ENCODE measurements at places on chromosomes 6 and 20. TPM values are rescaled to one million over a fixed set of nuclear protein-coding genes. Genes with fewer than 3 reads are reported as not detected.

DNA sequence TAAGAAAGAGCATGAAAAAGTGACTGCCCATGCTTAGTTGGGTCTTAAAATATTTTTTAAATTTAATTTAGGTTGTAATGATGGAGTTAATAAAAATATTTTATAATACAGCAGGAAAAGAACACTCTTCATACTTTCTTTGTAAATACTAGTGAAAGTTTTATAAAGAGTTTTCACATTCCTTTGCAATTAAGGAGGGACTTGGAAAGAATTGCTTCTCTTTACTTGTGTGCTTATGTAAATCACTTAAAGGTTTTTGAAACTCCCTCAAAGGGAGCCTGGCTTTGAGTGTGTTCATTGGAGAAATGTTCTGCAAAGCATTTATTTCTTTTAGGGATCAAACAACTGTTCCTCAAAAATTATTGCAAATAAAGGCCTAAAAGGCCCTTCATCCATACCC lies 11.6 kb upstream of the TFAP2B start:
- no peak overlapping the region for H3K4me3 ChIP-seq
- H3K27me3 ChIP-seq, result no peaks in the 10 kb centered on the region
- H3K4me1 ChIP-seq, result no peaks in the 10 kb centered on the region
- no peak overlapping the region for H3K27ac ChIP-seq
- no peaks in the 10 kb centered on the region for H3K36me3 ChIP-seq
- DNase-seq, result no peak

Gene DSN1
- 59.2 TPM for total RNA-seq

- H3K27ac ChIP-seq, result no peak overlapping the region
- no peak overlapping the region for H3K4me3 ChIP-seq
- H3K36me3 ChIP-seq, result peaks cover 4% of the 10 kb centered on the region
- peaks cover 36% of the 10 kb centered on the region for H3K4me1 ChIP-seq
- H3K27me3 ChIP-seq, result no peaks in the 10 kb centered on the region
Measured at GRCh38 chr20:58431134-58431533, 42.1 kb downstream of the VAPB start.

Gene RBBP8NL
- 39.2 TPM for total RNA-seq

Gene BPIFA1
- not detected for total RNA-seq

- H3K27ac ChIP-seq, result no peak overlapping the region
- no peaks in the 10 kb centered on the region for H3K36me3 ChIP-seq
- no peaks in the 10 kb centered on the region for H3K27me3 ChIP-seq
Measured at GRCh38 chr6:100186552-100186951, 192.5 kb upstream of the MCHR2 start.

DNA sequence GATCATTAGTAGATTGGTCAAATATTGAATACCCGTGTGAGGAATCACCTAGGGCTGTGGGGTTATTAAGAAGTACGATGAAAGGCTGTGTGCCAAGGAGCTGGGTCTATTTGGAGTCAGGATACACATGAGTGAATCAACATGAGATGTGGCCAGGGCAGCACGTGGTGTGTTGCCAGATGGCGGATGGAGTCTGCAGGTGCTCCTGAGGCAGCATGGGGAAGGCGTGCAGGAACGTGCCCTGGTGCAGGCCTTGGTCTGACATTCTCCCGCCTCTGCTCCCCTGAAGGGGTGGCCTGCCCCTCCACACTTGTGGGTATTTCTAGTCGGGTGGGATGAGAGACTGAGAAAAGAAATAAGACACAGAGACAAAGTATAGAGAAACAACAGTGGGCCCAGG lies 39.0 kb upstream of the SLC22A1 start:
- no peaks in the 10 kb centered on the region for H3K27me3 ChIP-seq
- no peaks in the 10 kb centered on the region for H3K4me1 ChIP-seq
- H3K4me3 ChIP-seq, result no peak overlapping the region
- no peak for DNase-seq
- no peak overlapping the region for H3K27ac ChIP-seq
- peaks cover 11% of the 10 kb centered on the region for H3K36me3 ChIP-seq

- H3K27me3 ChIP-seq, result no peaks in the 10 kb centered on the region
- H3K4me1 ChIP-seq, result peaks cover 9% of the 10 kb centered on the region
- H3K4me3 ChIP-seq, result no peak overlapping the region
- H3K27ac ChIP-seq, result no peak overlapping the region
Measured at GRCh38 chr20:2820084-2820895, 4.1 kb downstream of the TMEM239 start.

DNA sequence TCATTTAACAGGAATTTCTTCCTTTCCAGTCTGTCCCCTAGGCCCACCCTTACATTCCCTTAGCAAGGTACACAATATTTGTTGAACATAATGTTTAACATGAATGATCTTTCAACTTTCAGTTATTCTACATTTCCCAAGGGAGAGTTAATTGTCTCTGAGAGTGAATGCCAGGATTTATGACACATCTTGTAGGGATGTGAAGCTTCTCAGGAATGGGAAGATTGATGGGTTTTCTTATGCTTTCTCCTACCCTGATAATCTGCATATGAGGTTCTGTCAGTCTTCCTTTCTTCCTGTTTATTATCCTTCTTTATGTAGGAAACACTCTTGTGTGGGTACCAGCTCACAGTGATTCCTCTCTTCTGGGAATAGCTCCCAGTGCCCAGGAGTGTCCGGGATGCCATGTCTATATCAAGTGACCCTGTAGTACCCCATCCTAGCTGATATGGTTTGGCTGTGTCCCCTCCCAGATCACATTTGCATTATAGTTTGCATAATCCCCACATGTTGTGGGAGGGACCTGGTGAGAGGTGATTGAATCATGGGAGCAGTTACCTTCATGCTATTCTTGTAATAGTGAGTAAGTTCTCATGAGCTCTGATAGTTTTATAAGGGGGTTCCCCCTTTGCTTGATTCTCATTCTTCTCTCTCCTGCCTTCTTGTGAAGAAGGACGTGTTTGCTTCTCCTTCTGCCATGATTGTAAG lies 7.1 kb upstream of the FYN start:
- no peak overlapping the region for H3K27ac ChIP-seq
- no peak for DNase-seq
- H3K4me3 ChIP-seq, result no peak overlapping the region
- no peaks in the 10 kb centered on the region for H3K4me1 ChIP-seq
- H3K27me3 ChIP-seq, result no peaks in the 10 kb centered on the region

GRCh38 chr20:49634116-49634515 lies 66.2 kb upstream of the PTGIS start:
- peaks cover 3% of the 10 kb centered on the region for H3K36me3 ChIP-seq
- no peak for DNase-seq
- no peaks in the 10 kb centered on the region for H3K27me3 ChIP-seq
- H3K27ac ChIP-seq, result no peak overlapping the region
- no peak overlapping the region for H3K4me3 ChIP-seq

Gene OVOL2
- 8.8 TPM for total RNA-seq

GRCh38 chr6:148971031-148971927 lies 224.4 kb downstream of the UST start:
- H3K27ac ChIP-seq, result no peak overlapping the region
- H3K4me3 ChIP-seq, result no peak overlapping the region
- no peak for DNase-seq
- no peaks in the 10 kb centered on the region for H3K36me3 ChIP-seq

Gene SCUBE3
- total RNA-seq, result 1.5 TPM

GRCh38 chr20:9112541-9113515 lies 43.9 kb downstream of the PLCB4 start:
- DNase-seq, result no peak
- H3K27ac ChIP-seq, result no peak overlapping the region
- H3K4me1 ChIP-seq, result no peaks in the 10 kb centered on the region
- H3K36me3 ChIP-seq, result no peaks in the 10 kb centered on the region

- H3K36me3 ChIP-seq, result no peaks in the 10 kb centered on the region
- H3K27me3 ChIP-seq, result no peaks in the 10 kb centered on the region
- DNase-seq, result peak; percentile 63
- H3K4me1 ChIP-seq, result no peaks in the 10 kb centered on the region
Measured at GRCh38 chr20:44264287-44264686, 17.2 kb downstream of the GDAP1L1 start.

DNA sequence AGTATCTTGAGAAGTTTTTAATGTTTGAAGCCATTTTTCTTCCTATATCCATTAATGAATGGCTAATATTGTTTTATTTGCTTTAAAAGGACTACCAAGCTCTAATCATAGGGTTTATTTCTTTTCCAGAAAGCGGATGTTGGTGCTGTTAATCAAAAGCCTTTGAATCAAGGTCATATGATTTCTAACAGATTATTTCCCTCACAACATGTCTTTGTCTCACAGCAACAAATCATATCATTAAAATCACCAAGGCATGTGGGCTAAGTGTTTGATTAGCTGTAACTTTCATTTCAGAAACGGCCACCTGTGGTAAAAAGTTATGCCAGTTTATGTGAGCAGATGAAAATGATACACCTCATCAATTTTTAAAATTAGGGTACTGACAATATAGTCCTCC lies 21.7 kb downstream of the TRAF3IP2 start:
- H3K4me1 ChIP-seq, result no peaks in the 10 kb centered on the region
- no peaks in the 10 kb centered on the region for H3K27me3 ChIP-seq
- no peak overlapping the region for H3K4me3 ChIP-seq
- no peaks in the 10 kb centered on the region for H3K36me3 ChIP-seq

GRCh38 chr6:108157234-108157980 lies 8.4 kb upstream of the NR2E1 start:
- no peak for DNase-seq
- H3K4me3 ChIP-seq, result peak overlapping the region; percentile 39
- peaks cover 2% of the 10 kb centered on the region for H3K27me3 ChIP-seq
- peaks cover 8% of the 10 kb centered on the region for H3K4me1 ChIP-seq
- H3K36me3 ChIP-seq, result no peaks in the 10 kb centered on the region

- no peaks in the 10 kb centered on the region for H3K4me1 ChIP-seq
- no peaks in the 10 kb centered on the region for H3K36me3 ChIP-seq
- H3K4me3 ChIP-seq, result no peak overlapping the region
- peaks cover 6% of the 10 kb centered on the region for H3K27me3 ChIP-seq
- no peak overlapping the region for H3K27ac ChIP-seq
- DNase-seq, result no peak
Measured at GRCh38 chr20:37907677-37908401, 4.9 kb downstream of the VSTM2L start.

DNA sequence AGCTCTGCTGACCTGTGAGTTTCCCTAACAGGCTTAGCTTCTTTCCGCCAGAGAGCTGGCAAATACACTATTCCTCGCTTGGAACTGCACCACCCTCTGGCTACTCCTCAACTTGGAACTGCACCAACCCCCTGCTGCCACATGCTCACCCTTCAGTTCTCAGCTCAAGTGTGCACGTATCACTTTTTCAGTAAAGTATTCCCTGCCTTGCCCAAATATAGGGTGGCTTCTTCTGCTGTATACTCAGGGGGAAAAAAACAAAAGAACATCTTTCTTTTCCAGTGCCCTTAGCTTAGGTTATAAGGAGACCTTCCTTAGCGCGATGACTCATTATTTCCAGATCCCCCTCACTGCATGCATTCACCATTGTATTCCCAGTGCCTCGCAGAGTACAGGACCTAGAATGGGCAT lies 21.2 kb downstream of the GNAS-AS1 start:
- no peaks in the 10 kb centered on the region for H3K27me3 ChIP-seq
- no peaks in the 10 kb centered on the region for H3K36me3 ChIP-seq
- DNase-seq, result no peak
- H3K4me1 ChIP-seq, result no peaks in the 10 kb centered on the region
- H3K27ac ChIP-seq, result no peak overlapping the region

GRCh38 chr6:14016935-14017625 lies 92.3 kb downstream of the RNF182 start:
- no peak overlapping the region for H3K27ac ChIP-seq
- no peaks in the 10 kb centered on the region for H3K4me1 ChIP-seq
- H3K4me3 ChIP-seq, result no peak overlapping the region
- no peaks in the 10 kb centered on the region for H3K36me3 ChIP-seq
- no peak for DNase-seq

Gene KHDC1
- total RNA-seq, result 8.6 TPM

Gene TUBB2B
- total RNA-seq, result 150 TPM

- H3K27me3 ChIP-seq, result no peaks in the 10 kb centered on the region
- no peak overlapping the region for H3K4me3 ChIP-seq
- DNase-seq, result no peak
- peak overlapping the region; percentile 49 for H3K27ac ChIP-seq
- H3K36me3 ChIP-seq, result no peaks in the 10 kb centered on the region
Measured at GRCh38 chr20:19773471-19773870, 15.4 kb downstream of the RIN2 start.

DNA sequence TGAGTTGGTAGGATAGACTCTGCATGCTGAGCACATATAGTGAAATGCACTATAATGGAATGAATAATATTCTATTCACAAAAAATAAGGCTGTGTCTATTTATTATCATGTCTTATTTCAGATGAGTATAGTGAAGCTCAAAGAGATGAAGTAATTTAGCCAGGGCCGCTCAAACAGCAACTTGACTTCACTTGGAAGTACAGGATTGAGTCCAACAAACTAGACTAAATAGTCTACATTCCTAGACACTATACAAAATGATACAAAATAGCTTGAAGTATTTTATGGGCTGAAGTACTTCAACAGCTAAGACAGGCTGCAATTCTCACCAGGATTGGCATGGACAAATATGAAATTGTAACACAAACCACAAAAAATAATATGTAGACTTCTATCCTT lies 144.5 kb upstream of the DST start:
- H3K27me3 ChIP-seq, result no peaks in the 10 kb centered on the region
- no peaks in the 10 kb centered on the region for H3K4me1 ChIP-seq
- no peak overlapping the region for H3K27ac ChIP-seq
- no peaks in the 10 kb centered on the region for H3K36me3 ChIP-seq
- H3K4me3 ChIP-seq, result no peak overlapping the region

Gene ZBTB12
- total RNA-seq, result 11.7 TPM

Gene RAMACL
- 0.20 TPM for total RNA-seq

DNA sequence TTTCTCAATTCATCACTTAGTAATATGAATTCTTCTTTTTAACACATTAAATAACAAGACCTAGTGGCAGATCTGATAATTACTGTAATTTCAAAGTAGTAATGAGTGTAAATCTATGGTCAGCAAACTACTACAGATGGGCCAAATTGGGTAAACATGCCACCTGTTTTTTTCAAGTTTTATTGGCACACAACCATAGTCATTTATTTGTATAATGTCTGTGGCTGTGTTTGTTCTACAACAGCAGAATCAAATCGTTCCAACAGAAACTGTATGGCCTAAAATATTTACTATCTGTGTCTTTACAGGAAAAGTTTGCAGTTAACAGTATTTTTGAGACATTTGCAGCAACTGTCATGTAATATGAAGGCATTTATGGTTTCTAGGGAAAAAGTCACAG lies 86.1 kb upstream of the EYA2 start:
- H3K36me3 ChIP-seq, result no peaks in the 10 kb centered on the region
- no peak overlapping the region for H3K4me3 ChIP-seq
- no peak overlapping the region for H3K27ac ChIP-seq
